Activated naive CD8-positive, alpha-beta T cell treated with anti-CD3 and anti-CD28 coated beads, Interleukin-2, amount 10 ng/mL, durations not matched to agents 7 days and 5 days (primary cell): ENCODE measurements at places on chromosomes 4 and X.

GRCh38 chrX:12903646-12904045, 2.8 kb upstream of the TLR8 start:
- no peak for DNase-seq

- no peak for DNase-seq
Measured at GRCh38 chr4:54227256-54228055, 1.6 kb upstream of the PDGFRA start.

- DNase-seq, result no peak
Measured at GRCh38 chr4:48554606-48555005, 64.6 kb downstream of the ZAR1 start.

DNA sequence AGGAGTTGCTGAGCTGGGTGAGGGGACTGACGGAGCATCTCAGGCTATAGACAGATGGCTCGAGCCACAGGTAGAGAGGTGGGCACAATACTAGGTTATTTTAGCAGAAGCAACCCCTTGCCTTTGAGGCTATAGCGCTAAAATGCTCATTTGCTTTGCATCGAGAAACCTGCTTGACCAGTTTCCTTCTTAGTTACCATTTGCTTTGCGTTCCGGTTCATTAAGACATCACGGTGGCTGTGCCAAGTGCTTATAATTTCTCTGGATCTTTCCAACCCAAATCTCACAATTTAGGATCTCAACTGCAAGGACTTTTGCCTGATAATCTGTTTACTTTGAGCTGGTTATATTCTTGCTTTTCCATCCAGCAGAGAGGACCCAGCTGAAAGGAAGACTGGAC, 40.8 kb downstream of the DLG3 start:
- DNase-seq, result no peak

GRCh38 chrX:19709812-19710518, 177.4 kb downstream of the SH3KBP1 start:
- no peak for DNase-seq

GRCh38 chr4:120616041-120616440, 306.5 kb downstream of the PRDM5 start:
- no peak for DNase-seq

GRCh38 chrX:40300286-40300890, 202.6 kb upstream of the BCOR start:
- no peak for DNase-seq

- DNase-seq, result no peak
Measured at GRCh38 chrX:12567857-12568256, 223.4 kb upstream of the PRPS2 start.

DNA sequence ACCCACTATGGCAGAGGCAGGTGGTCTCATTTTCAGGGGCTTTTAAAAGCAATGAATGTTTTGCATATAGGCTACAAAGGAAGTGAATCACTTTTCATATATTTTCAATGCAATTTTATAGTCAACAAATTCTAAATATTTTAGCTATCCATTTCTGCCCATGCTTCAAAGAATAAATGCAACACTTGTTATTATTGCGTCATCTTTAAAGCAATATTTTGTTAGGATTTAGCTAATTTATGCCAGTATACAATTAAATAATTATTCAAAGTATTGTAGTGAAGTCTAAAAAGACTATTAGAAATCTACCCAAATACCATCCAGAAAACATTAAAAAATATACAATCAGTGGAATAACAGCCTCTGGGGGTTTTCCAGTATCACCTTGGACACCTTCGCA, 509.1 kb upstream of the SPANXN1 start:
- no peak for DNase-seq

- no peak for DNase-seq
Measured at GRCh38 chrX:43958529-43958928, 14.7 kb downstream of the NDP start.

- no peak for DNase-seq
Measured at GRCh38 chr4:144748814-144749555, 103.0 kb downstream of the HHIP start.

- DNase-seq, result no peak
Measured at GRCh38 chr4:38641811-38642210, 22.2 kb upstream of the KLF3 start.

DNA sequence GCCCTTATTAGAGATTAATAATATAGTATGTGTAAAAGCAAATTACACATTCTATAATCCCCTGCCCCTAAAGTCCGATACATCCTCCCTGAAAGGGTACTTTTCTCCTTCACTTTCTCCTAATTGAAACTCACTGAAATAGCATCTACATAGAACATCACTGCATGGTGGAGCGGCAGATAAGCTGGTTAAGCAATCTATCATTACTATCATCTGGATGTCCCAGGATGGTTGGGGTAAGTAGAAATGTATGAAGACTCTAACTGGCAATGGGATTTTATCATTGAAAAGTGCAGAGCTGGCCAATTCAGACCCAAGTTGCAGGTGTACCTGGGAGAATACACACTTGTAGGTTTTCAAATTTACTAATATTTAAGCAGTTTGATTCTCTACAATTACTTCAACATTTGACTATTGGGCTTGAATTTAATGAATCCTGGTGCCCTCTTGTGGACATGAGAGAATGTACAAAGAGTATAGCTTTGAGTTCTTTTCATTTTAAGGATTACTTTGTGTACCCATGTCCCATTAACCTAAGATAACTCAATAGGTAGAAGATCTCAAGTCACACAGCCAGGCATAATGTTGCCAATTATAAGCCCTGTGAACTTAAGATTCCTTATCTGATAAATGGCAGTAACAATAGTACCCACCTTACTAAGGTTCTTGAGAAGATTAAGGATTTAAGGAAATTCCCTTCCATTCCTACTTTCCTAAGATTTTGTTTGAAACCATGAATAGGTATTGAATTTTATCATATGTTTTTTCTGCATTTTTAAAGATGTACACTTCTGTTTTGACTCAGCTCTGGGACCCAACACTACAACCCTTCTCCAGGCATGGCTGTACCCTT, 69.8 kb downstream of the SHROOM3 start:
- DNase-seq, result no peak

DNA sequence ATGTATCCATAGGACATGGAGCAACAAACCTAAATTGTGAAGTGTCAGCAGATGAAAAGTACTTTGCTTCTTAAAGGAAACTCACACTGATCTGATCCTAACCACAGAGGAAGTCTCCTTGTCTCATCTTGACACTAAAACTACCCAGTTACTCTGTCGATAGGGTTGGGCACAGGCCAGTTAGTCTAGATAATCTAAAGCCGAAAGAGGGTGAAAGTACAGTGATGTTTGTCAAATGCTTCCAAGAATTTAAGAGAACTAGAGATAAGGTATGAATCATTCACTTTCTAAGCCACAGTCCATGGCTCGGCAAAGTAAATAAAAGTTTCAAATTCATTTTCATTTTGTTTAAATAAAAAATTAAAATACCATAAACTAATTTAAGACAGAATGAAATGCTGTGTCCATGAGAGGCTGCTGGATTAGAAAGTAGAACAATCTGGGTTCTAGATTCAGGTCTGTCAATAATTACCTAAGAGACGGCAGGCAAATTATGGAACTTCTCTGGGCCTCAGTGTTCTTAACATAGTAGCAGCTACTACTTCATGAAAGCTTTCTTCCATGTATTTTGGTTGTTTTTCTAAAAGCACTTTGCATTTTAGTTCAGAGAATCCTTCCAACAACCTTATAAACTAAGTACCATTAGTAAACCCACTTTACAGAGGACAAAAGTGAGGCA, 176.7 kb downstream of the LDB2 start:
- no peak for DNase-seq

DNA sequence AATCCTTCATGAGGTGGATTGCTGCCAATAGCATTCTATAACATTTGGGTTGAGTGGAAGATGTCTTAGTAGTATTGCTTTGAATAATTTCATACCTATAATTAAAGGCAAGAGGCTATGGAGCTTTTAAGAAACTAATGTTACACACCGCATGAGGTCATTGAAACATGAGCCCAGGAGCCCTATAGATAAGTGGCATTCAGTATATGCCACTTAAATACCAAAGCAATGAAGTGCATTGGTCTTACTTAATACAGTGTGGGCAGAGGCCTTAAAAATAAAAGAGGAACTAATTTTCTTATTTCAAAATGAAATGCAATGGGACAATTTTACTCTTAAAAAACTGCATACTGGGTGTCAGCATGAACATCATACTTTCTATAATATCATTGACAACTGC, 47.5 kb downstream of the SPATA18 start:
- DNase-seq, result no peak

GRCh38 chrX:26574234-26574633, 358.3 kb downstream of the MAGEB5 start:
- DNase-seq, result no peak

DNA sequence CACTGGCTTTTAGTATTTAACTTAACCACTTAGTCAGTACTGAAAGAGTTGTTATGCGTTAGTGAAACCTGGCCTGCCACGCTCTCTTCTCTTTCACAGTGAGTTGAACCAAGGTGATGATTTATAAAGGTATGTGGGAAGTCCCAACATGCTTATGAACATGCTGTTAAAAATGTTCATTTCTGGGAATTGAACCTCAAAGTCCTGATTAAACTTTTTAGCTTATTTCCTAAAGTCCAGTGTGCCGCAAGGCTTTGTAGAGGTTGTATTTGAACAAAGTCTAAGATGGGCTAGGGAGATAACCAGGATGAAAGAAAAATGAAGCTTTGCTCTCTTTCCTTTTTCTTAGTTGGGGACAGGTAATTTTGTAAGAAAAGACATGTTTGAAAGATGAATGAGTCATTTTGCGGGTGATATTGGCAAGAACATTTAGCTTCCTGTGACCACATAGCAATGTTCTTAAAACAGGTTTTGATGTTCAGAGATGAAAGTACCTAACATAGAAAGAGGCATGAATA, 270.3 kb downstream of the DTHD1 start:
- DNase-seq, result no peak

GRCh38 chr4:33369446-33369845, 2649.3 kb downstream of the PCDH7 start:
- DNase-seq, result no peak

GRCh38 chr4:108276690-108277089, 108.0 kb upstream of the LEF1 start:
- DNase-seq, result no peak

GRCh38 chr4:121200795-121201472, 36.8 kb upstream of the TNIP3 start:
- DNase-seq, result no peak
